ENCODE measurements at places on chromosomes 3 and 15.

- DNase-seq: no peak
These were observed 176.1 kb downstream of the DOCK3 start for GRCh38 chr3:50850639-50851511.

GRCh38 chr3:143375698-143376097 lies 256.1 kb downstream of the CHST2 start:
- DNase-seq: no peak

GRCh38 chr15:99153026-99153535 lies 48.2 kb downstream of the SYNM start:
- DNase-seq: no peak

DNA sequence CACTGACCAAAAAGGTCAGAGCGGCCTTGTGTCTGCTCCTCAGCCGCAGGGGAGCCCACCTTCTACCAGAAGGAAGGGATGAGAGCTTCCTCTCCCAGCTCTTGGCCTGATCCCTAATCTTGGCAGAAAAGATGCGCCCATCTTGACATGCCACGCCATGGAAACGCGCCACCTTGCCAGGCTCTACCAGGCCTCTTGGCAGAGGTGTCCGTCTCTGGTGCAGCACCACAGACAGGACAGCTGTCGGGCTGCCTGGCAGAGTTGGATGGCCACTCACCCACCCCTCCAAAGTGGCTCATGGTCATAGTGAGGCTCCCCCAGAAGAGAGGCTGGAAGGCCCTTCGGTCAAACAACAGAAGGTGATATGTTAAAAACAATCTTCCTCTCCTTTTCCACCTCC lies 105.2 kb downstream of the LIPC start:
- no peak for DNase-seq

DNA sequence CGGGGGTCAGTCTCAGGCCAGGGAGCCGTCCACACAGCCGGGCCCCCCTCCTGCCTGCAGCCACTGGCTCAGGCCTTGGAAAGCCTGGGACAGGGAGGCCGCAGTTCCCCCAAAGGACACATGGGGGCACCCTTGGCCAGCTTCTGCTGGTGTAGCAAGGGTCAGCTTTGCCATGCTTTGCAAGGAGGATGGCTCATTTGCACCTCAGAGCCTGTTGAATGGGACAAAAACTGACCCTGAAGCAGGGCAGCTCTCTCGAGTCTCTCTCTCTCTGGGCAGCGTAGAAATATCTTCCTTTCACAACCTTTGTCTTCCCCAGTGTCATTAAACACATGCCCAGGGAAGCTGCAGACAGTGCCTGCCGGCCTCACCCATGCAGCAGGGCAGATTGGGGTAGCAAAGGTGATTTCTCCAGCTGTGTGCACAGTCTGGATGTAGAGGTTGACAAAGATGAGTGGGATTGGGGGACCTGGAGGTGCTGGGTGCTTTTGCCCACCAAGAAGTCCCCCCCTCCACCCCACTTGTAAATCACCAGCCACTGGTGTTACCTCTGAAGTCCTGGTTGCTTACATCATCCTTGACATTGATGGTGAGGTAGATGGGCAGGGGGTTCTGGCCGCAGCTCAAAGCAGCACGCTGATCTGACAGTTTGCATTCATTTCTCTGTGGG lies 17.4 kb upstream of the EHD4 start:
- peak; percentile 84 for DNase-seq

DNA sequence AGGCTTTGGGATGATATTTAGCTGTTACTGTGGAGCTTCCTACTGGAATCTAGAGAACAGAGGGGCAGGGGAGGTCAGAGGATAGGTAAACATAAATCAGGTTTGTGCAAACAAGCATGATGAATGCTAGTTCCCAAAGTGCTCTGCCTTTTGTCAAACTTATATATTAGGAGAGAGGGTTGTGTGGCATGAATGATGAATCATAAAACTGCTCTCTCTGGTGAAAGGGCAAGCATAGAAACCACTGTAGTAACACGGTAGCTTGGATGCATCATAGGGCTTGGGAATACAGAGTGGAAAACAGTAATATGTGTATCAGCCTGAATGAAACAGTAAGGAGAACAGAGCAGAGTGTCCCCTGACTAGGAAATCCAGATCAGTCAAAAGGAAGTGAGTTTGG lies 486.7 kb downstream of the IL5RA start:
- DNase-seq: no peak

- no peak for DNase-seq
These were observed 5.0 kb downstream of the SLC28A1 start for GRCh38 chr15:84889313-84889990.

GRCh38 chr3:187186801-187187421 lies 10.4 kb upstream of the RTP1 start:
- DNase-seq: no peak

- no peak for DNase-seq
These were observed 12.9 kb downstream of the DUOX2 start for GRCh38 chr15:45100884-45101625.

DNA sequence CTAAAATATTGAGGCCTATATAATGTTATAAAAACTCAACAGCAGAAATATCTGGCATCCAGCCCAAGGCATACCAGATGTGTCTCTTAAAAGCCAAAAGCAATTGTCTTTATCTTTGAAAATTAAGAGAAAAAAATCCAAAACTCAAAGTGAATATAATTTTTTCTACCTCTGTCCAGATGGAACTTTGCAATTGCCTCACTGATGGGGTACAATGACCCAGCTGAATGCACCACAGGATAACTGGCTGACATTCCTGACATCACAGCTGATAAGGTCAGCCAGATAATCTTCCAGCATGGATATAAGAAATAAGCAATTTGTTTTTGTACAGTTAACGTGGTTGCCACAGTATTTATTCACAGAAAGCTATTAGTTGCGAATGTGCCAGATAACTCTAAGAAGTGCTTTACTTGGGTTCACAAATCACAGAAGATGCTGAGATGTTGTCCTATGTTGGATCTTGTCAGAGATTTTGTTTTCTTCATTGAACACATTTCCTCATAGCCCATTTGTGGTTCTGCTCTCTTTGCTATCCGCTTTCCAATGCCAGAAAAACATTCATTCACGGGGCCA lies 566.9 kb upstream of the CCDC54 start:
- no peak for DNase-seq

DNA sequence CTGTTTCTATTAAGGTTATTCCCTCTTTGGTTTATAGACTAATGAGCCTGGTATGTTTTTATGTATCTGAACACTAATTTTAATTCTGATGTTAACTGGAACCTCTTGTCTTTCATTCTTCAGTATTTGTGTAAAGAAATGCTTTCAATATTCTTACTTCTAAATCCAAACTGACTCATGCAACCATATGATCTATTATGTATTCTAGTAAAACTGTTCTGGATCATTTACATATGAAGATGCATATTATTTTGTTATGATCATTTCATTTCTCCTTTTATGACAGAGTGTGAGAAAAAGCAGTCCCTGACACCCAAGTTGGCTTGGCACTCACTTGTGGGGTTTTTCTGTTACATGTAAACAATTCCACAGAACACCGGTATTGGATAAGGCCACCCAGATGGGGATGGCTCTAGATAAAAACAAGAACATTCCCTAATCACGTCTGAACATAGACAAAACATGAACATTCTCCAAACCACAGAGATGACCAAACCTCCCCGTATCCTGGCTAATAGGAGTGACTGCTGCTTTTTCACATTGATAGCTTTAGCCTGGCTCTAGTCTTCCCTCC lies 72.2 kb upstream of the EPHB3 start:
- no peak for DNase-seq

DNA sequence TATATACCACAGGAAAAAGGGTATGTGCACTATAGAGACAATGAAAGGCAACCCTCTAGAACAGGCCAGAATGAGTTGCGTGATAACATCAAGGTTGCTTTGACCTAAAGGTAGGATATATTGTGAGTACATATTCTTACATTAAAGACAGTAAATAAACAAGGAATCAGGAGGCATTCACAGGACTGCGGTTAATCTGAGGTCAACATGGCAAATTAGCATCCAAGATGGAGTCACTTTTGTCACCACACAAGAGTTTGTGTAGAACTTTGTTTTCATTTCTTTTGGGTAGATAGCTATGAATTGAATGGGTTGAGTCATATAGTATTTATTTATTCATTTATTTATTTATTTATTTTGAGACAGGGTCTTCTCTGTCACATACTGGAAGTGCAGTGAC lies 11.5 kb upstream of the SCAP start:
- no peak for DNase-seq

DNA sequence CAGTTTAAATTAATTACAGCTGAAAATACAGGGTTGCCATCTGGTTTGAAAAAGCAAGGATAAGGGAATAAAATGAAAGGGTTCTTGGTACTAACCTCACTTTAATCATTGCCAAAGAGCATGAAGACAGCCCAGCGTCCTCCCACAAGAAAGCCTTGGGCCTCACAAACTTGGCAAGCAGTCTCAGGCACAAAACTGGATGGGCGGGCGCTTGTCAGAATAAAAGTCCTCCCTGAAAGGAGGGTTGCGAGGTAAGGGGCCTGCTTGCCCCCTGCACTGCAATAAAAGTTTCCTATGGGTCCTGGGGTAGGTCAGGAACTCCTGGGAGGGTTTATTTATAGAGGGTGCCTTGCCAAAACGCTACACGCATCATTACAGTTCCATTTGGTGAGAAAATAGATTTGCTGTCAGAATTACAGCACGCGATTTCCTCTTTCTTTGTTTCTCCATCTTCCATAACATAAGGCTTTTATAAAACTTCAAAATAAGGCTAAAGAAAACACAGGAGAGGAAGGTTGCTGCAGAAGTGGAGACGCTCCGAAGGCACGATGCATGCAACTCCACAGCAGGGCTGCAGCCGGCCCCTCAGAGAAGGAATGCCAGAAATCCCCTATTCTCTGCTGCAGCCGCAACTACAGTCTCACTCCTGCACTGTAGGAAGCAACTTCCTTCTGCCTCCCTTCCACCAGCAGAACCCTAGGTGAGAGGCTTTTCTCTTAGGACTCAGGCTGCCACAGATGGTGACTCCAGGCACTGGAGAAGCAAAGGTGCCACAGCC lies 61.3 kb downstream of the VGLL4 start:
- no peak for DNase-seq

GRCh38 chr3:149400645-149401044 lies 23.2 kb upstream of the TM4SF1 start:
- DNase-seq: no peak

GRCh38 chr3:32934150-32934742 lies 17.2 kb upstream of the CCR4 start:
- DNase-seq: no peak

- no peak for DNase-seq
These were observed 129.1 kb upstream of the CNTN6 start for GRCh38 chr3:963755-964154.

DNA sequence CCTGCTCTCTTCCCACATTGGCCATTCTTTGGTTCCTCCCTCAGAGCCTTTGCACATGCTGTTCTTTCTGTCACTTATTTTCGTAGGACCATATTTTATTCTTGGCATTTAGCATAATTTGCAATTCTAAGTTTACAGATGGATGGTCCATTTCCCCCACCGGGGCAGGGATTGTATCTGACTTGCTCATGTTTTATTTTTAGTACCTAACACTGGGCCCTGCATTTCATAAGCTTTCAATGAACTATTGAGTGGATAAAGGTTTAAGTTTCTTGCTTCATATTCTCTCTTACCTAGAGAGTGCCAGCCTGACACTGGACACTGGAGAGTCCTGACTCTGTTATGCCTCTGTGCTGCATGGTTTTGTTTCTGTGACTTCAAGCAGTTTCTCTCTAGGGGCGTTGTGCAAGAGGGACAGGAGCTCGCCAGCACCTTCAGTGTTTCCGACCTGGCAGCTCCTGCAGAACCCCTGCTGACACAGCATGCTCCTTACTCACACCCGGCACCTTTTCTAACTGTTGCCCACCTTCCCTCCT lies 87.4 kb downstream of the FLNB start:
- no peak for DNase-seq

DNA sequence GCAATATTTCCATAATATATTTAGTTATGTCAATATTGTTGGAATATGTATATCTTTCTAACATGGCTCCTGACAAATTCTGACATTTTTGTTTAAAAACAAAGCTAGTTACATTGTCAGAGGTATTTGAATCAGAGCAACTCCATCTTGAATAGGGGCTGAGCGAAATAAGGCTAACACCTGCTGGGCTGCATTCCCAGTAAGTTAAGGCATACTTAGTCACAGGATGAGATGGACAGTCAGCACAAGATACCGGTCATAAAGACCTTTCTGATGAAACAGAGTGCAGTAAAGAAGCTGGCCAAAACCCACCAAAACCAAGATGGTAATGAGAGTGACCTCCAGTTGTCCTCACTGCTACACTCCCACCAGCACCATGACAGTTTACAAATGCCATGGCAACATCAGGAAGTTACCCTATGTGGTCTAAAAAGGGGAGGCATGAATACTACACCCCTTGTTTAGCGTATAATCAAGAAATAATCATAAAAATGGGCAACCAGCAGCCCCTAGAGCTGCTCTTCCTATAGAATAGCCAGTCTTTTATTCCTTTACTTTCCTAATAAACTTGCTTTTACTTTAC lies 30.4 kb downstream of the RPL22L1 start:
- DNase-seq: no peak

- DNase-seq: no peak
These were observed 8.6 kb upstream of the TEX9 start for GRCh38 chr15:56356616-56357015.

- DNase-seq: no peak
These were observed 26.3 kb upstream of the MTHFS start for GRCh38 chr15:79923079-79923514.

GRCh38 chr15:33636958-33637357 lies 326.2 kb downstream of the RYR3 start:
- DNase-seq: no peak
